Aorta (tissue), 5 donors: ENCODE measurements at places on chromosomes 3 and 15. TPM values are rescaled to one million over a fixed set of nuclear protein-coding genes. Genes with fewer than 3 reads are reported as not detected.

GRCh38 chr3:40691452-40691861 lies 166.7 kb downstream of the ZNF621 start:
- no peak for DNase-seq

DNA sequence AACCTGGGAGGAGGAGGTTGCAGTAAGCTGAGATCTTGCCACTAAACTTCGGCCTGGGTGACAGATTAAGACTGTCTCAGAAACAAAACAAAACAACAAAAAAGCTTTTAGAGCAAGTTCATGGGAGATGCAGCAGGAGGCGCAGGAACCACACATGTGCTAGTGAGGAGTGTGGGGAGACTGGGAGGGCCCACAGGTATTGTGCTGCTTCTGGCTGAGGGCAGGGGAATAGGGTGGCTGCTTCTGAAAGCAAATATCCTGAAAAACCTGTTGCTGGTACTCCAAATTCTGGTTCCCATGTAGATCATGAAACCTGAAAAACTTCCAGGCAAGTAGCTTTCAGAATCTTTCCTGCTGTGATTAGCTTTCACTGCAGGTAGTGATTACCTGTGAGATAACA lies 22.1 kb downstream of the TYRO3 start:
- no peak for DNase-seq

DNA sequence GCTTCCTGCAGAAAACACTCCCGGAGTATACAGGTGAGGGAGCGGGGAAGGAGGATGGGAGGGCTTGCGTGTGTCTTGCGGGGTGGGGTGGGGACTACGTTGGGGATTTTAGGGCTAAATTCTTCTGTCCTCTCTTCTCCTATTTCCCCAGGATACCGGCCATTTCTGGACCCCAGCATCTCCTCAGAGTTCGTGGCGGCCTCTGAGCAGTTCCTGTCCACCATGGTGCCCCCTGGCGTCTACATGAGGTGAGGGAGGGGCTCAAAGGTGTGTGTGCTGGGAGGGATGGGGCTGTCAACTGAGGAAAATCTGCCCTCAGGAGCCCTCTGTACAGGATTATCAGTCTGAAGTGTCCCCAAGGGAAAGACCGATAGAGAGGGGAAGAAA lies 6.6 kb downstream of the DUOX1 start:
- DNase-seq, result no peak

GRCh38 chr3:129482721-129483120 lies 42.7 kb downstream of the IFT122 start:
- DNase-seq, result no peak

- DNase-seq, result no peak
Measured at GRCh38 chr3:154334973-154335420, 10.7 kb upstream of the DHX36 start.

- no peak for DNase-seq
Measured at GRCh38 chr15:42147431-42147735, 9.1 kb downstream of the PLA2G4F start.

- no peak for DNase-seq
Measured at GRCh38 chr15:61702224-61703020, 357.8 kb downstream of the VPS13C start.

DNA sequence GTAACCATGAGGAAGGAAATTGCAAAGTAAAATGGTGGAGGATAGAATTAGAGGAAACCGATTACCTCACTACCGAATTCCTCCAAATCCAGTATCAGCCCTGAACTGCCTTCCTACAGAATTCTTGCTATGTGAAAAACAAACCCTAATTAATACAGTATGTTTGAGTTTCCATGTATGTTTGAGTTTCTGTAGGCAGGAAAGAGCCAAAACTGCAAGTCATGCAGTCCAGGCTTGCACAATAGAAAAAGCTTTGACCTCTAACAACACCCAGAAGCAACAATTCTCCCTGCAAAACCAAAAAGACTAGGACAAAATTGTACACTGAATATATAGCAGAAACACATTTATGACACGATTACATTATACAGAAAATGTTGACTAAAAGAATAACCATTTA lies 614.8 kb downstream of the DIPK2A start:
- DNase-seq, result no peak

DNA sequence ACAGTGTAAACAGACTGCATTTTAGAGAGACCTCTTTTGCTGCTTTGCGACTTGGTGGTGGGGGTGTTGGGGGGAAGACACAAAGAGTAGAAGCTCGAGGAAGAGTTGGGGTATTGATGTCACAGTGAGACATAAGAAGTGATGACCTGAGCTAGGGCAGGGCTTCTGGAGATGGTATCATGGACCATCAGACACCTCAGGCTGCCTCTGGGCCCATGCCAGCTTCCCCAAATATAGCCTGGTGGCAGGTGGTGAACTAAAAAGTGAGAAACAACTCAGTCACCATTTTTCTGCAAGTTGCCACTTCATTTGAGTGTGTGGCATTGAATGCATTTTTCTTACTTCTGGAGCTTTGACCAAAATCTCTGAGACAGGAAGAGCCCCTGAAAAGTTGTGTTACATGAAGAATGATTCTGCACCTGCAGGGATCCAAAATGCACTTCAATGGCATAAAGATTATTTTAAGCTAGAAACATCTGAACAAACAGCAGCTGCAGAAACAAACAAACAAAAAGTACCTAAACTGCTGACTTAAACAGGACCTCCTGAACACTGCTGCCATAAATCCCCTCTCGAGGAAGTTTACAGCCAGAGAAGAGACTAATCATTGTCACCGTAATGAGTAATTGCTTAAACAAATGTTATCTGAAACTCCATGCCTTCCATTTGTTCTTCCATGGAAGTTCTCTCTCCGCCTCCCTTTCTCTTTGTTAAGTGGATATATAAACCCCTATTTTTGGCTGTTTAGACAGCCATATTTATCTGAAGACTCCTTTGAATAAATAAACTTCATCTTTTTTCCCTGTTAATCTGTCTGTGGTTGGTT lies 15.2 kb upstream of the XIRP1 start:
- DNase-seq, result no peak

MYO5C gene
- total RNA-seq, result 15.3 TPM

VWA5B2 gene
- not detected for total RNA-seq

ARNT2 gene
- 16.2 TPM for total RNA-seq

CCR9 gene
- not detected for total RNA-seq

ZSCAN2 gene
- total RNA-seq, result 6.7 TPM

PRR20G gene
- total RNA-seq, result not detected
